ENCODE measurements at places on chromosomes 16 and 17. TPM values are rescaled to one million over a fixed set of nuclear protein-coding genes. Genes with fewer than 3 reads are reported as not detected.
A peak's percentile ranks its signal among the peaks of the same experiment; 100 is the strongest.

PHKB gene
- 61.2 TPM for total RNA-seq

SLC43A2 gene
- 15.5 TPM for total RNA-seq

DNA sequence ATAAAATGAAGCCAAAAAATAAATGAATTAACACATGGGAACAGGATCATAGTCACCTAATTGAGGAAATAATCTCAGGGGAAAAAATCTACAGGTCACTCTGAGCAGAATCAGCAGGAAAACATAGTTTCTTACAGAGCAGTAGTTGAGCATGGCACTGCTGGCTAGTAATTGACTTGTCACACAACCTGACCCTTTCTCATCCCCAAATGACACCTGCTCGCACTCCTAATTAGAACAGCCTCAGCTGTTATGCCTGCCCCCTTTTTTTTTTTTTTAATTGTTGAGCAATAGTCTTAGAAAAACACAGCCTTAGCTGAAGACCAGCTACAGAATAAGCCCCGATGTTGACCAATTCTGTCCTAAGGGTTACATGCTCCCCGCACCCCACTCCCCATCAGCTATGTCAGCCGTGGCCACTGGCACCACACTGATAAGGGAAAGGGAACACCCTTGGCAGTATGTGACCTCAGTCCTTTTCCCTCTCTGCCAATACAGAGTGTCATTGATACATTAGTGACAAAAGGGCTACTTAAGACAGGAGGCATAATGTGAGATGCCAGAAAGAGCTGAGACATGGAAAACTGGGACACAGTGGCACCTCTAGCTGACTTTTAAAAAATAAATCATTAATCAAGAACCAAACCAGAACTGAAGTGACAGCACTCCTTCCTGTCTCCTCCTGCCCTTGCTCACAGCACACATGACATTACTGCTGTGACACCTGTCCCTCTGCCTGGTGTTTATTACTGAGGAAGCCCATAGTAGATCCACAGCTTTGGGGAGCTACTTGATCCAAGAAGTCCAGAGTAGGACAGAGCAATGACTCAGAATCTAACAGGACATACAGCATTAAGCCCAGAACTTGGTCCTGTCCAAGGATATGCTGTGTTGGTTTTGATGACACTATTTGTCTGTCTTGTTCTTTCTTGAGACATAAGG is 41.7 kb downstream of the WDR59 start:
- DNase-seq: no peak

- DNase-seq: no peak
These were observed 21.1 kb upstream of the NCBP3 start for GRCh38 chr17:3867106-3867505.

DNA sequence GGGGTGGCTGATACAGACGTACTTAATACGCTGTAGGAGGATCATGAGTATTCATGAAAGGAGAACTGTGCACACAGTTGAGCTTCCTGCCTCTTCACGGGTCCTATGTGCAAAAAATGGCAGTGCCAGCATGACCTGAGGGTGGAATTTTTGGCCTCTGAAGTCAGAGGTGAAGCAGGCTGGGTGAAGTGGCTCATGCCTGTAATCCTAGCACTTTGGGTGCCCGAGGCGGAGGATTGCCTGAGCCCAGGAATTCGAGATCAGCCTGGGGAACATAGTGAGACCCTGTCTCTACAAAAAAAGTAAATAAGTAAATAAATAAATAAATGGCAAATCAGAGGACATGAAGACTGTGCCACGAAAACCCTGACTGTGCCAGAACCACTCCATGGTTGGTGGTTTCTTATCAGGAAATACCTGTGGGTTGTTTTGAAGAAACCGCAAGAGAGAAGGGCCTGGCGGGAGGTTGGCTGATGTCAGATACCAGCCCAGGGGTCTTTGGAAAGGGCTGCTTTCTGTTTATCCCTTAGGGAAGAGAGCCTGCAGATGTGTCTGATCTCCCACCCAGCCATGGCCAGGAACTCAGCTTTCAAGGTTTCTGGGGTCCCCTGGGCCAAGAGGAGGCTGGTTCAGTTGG is 3.4 kb downstream of the ASPSCR1 start:
- DNase-seq: no peak

CRHR1 gene
- total RNA-seq: 0.41 TPM

AOC2 gene
- total RNA-seq: 3.2 TPM

GRCh38 chr17:80649200-80649644 is 104.6 kb downstream of the RPTOR start:
- no peak for DNase-seq

DNA sequence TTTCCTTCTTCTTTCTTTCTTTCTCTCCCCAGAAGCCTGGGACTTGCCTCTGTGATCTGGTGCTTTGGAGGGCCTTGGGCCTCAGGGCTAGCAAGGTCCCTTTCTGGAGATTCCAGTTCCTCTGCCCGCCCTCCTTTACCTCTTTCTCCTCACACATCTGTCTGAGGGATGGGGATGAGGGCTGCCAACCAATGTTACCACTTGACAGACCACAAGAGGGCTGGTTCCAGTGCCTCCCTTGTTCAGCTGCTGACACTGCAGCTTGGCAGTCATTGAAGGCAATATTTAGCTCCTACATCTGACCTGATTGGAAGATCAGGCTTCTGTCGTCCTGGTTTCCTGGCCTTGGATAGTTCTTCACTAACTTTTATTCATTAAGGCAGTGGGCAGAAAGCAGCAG is 3.6 kb upstream of the ZNF652 start:
- no peak for DNase-seq

NTHL1 gene
- total RNA-seq: 51.9 TPM

ZPBP2 gene
- total RNA-seq: not detected

CD300A gene
- total RNA-seq: not detected

SLC16A6 gene
- 0.23 TPM for total RNA-seq

DNA sequence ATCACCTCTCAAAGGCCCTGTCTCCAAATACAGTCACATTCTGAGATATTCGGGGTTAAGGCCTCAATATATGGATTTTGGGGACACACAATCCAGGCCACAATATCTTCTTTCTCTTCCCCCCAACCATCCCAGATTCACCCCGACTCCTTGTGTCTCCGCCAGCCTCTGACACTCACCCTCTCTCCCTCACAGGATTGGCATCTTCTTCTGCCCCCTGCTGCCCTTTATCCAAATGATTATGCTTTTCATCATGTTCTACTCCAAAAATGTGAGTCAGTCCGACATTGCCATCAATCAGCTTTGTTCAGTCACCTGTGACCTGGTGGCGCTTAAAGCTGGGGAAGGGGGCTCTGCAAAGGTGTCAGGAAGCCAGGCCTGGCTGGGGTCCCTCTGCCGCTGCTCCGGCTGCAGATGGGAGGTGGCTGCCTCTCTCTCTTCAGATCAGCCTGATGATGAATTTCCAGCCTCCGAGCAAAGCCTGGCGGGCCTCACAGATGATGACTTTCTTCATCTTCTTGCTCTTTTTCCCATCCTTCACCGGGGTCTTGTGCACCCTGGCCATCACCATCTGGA is 35.1 kb downstream of the GDE1 start:
- DNase-seq: no peak

VTN gene
- 0.40 TPM for total RNA-seq

GRCh38 chr16:57379579-57379978 is 7.3 kb downstream of the CX3CL1 start:
- no peak for DNase-seq

DNA sequence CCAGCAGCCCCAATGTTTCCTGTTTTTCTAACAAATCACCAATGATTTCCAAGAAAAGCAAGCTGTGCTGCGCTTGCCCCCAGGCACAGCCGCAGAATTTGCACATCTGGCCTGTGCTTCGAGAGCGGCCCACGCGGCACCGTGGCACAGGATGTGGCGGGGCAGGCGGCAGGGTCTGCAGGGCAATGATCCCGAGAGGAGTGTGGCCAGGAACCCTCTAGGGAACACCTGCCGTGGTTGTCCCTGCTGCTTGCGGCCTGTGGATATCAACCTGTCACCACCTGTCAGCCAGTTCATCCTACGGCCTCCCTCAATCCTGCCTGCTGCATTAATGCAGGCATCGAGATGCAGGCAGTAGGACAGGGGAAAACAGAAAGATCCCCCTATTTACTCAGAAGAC is 24.0 kb downstream of the PIK3R5 start:
- DNase-seq: no peak

KCNJ18 gene
- not detected for total RNA-seq

DNA sequence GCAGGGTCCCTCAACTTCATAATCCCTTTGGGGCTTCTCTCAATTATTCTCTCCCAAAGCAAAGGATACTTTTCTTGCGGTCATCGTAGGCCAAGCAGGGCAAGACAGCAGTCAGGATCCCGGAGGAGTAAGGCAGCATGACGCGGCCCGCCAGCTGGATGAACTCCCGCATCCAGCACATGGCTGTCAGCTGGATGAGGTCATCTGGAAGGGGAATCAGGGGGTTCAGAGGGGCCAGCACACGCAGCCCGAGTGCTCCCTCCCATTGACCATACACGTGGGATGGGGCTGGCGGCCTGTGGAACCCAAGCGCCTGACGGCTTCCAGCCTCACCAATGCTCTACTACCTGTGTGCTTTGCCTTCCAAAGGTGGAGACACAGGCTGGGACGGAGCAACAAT is 19.2 kb downstream of the VAC14 start:
- DNase-seq: no peak

GRCh38 chr16:57534337-57534880 is 2.0 kb downstream of the CCDC102A start:
- DNase-seq: no peak

CPNE7 gene
- 2.7 TPM for total RNA-seq

DNA sequence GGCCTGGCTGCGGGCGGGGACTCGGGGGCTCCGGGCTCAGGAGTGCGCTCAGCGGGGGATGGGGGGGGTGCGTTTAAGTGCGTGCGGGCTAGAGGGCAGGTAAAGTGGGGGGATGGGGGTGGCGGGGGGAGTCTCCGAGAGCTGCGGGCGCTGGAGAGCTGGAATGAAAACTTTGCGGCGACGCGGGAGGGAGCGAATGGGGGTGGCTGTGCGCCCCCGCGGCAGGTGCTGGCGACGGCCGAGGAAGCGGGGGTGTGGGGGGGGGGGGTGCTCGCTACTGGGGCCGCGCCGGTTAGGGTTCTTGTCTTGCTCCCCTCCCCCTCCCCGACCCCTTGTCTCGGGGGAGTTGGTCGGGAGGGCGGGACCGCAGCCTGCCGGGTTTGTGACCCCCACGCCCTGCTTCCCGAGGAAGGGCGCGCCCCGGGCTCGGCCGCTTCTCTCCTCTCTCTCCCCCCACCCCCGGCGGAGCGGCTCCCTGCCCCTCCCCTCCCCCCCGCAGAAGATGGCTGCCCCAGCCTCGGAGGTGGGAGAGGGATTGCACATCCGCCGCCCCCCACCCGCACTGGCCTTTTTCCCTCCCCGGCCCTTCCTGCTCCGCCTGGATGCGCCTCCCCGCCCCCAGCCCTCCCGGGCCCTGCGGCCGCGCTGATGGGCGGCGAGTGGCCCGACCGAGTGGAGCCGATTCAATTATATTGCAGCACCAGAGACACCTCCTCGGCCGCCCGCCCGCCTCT is 649 bp downstream of the GSE1 start:
- DNase-seq: no peak

- peak; percentile 11 for DNase-seq
These were observed 11.9 kb upstream of the SLC4A1 start for GRCh38 chr17:44279666-44280391.

DNA sequence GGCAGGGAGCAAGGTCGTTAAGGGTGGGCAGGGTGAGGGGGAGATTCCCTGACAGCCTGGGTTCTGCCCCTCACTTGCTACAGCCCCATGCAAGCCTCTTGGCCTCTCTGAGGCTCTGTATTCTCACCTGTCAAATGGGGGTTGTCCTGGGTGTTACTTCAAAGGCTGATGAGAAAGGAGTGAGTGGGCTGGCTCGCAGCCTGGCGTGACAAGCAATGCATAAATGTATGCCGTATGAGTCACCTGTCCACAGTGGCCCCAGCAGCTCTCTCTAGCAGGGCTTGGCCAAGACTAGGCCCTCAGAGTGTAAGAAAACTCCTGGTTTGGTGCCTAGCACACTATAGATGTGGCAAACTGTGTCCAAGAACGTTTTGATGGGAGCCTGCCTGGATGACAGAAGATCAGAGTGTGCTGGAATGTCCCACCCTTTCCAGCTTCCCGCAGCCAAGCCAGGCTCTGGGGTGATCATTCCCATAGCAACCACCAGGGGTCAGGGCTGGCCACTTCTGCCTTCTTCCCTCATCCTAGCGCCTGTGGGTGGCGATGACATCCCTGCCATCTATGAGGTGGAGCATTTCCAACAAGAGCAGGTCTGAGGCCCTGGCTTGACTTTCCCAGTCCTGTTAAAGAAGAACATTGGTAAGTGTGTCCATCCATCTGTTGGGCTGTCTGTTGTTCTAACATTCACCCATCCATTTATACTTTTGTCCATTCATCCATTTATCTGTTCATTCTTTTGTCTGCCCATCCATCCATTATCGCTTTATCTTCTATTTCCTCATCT is 37.2 kb upstream of the ADGRG1 start:
- DNase-seq: peak; percentile 77

GRCh38 chr16:23254338-23254737 is 47.8 kb upstream of the SCNN1B start:
- no peak for DNase-seq

C16orf54 gene
- total RNA-seq: not detected

GPRC5C gene
- total RNA-seq: 4.6 TPM
